ENCODE measurements at places on chromosomes 6 and 20.
A peak's percentile ranks its signal among the peaks of the same experiment; 100 is the strongest.

GRCh38 chr20:51496964-51497363 lies 45.6 kb downstream of the NFATC2 start:
- DNase-seq: no peak

DNA sequence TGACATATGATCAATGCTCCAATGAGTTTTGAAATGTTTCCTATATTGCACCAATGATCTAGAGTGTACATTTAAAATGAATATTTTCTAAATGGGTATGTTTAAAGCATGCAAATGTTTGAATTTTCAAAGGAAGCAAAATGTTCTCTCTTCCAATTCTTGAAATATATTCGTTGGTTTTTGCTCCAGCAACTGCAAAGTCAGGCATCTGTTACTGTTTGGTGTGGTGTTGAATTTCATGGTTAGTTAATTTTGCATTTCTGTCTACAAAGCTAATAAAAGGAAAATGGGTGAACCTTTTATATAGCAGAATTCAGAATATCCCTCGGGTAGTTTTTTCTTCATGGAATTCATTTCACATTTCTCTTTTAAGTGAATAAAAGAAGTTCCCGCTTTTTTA lies 1018.3 kb downstream of the GRIK2 start:
- no peak for DNase-seq

GRCh38 chr6:154476494-154476893 lies 34.0 kb downstream of the CNKSR3 start:
- DNase-seq: no peak

DNA sequence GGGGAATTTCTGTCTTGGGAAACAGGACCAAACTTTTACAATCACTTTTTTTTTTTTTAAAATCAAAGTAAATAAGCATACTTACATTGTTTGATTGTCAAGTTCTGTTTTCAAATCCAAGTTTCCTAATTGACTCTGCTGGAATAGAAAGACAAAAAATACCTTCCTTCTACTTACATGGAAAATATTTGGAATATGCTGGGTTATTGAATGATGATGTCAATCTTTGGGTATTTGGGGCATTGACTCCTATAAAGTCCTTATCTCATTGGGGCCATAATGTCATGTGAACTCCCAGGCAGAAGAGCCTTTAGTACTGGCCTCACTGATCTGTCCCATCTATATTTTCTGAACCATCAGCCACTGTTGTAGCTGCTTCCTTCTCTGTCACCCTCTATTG lies 122.6 kb upstream of the NOX3 start:
- DNase-seq: no peak

DNA sequence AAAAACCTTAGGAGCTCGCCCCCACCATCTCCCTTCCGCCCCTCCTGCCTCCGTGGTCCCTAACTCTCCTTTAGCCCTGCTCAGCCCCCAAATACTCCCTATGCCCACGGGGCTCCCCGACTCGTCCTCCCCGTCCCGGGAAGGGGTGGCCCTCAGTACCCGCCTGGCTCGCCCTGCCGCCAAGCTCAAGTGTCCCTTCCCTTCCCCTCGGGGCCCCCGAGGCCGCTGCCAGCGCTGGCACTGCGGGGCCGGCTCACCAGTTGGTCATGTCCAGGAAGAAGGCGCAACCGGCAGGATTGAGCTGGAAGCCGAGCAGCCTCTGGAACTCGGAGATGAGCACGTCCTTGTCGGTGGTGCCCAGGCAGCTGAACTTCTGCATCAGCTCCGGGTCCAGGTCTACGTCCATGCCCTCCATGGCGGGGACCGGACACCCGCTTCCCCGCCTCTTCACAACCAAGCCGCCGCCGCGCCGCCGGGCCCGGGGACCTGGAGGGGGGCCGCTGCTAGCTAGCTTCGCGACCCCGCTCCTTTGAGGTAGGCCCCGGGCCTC lies 303 bp downstream of the ILRUN start:
- DNase-seq: peak; percentile 31

- peak; percentile 54 for DNase-seq
Measured at GRCh38 chr20:16387666-16388065, 185.6 kb downstream of the KIF16B start.

DNA sequence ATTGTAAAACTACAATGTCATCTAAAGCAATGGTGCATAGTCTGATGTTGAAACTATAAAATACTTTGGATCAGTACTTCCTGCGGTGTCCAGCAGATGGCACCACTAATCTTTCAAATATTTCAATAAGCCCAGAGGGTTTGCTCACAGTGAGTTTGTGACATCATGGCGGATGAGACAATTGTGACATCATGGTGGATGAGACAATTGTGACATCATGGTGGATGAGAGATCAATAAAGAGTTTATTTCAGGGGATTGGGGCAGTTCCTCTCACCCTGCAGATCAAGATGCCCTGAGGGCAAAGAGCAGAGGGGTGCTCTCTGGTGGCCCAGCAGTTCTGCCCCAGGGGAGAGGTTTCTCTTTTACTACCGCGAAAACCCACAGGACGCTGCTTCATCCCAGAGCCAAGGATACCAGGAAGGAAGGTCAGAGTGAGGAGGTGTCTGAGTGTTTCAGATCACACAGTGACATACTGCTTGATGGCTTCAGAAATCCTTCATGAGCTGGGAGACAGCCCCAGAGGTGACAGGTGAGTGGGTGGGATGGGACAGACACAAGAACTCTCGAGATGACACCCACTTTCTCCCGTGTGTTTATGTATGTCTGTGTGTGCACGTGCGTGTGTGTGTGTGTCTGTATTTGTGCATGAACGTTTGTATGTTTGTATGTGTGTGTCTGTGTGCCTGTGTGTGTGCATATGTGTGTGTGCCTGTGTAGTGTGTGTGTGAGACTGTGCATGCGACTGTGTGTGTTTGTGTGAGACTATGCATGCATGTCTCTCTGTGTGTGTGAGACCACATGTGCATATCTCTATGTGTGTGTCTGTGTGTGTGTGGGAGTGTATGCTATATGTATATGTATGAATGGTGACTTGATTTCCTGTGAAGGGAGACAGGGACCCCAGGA lies 7.3 kb upstream of the ULBP2 start:
- peak; percentile 70 for DNase-seq

DNA sequence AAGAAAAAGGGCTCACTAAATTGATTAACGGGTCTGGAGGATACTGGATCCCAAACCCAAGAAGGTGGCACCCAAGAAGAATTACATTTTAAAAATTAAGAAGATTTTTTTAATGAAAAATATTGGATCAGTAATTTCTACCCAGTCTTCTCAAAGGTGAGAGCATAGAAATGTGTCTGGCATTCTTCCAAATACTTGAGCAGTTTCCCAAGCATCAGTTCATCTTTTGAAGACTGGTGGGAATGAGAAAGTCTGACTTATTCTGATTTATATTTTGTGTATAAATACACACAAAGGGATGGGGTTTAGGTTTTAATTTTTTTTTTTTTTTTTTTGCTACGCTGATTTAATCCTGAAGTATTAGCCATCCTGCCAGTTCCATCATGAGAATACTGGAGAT lies 3.3 kb downstream of the MGME1 start:
- no peak for DNase-seq

DNA sequence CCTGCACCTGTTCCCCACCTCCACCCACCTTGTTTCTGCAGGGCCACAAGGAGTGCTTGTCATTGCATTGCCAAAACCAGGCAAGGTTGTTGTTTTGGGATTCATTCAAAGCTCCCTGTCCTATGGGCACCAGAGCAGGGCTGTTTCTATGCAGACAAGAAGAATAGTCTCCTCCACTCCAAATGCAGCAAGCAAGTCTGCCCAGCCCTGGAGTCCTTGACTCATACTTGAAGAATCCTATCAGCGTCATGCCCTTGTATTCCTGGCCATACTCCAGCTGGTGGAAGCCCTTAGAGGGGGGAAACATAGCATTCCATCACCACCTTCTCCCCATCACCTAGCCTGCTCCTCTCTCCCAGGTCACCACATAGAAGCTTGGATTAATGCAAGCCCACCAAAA lies 145.3 kb upstream of the ECI2 start:
- DNase-seq: peak; percentile 38

GRCh38 chr6:31336896-31337496 lies 20.0 kb downstream of the HLA-B start:
- DNase-seq: no peak

- DNase-seq: no peak
Measured at GRCh38 chr6:120005292-120005976, 655.9 kb upstream of the MAN1A1 start.

DNA sequence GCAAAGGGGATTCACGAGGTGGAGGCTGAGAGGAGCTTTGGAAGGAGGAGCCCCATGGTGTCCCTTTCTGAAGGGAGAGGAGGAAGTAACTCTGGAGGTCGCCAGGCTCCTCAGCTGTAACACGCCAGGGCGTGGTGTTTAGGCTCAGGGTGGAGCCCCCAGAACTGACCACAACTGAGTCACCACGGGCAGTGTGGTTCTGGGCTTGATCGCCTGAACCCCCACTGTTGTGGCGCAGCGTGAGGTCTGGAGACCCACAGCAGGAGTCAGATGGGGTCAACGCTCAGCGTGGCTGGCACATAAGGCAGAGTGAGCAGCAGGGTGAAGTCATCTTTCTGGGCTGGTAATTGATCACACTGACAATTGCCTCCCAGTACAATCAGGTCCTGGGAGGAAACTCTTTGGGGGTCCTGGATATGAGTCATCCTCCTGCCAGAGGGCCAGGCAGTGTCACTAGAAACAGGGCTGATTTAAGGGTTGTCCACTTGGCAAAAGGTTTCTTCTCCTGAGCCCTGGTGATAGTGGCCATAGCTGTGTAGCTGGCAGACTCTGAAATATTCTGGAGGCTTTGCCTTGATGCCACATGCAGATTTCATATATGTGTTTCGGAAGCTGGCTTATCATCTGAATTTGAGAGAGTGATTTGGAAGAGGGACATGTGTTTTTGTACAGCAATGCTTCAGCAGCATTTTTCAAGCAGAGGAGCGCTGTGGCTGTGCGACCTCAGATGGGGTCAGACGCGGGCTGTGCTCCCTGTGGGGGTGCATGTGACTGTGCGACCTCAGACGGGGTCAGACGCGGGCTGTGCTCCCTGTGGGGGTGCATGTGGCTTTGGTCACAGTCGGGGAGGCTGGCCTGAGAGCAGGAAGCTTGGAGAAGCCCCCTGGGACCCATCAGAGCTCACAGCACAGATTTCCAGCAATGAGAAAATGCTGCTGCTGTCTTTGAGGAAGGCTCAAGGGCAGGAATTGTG lies 50.0 kb downstream of the SYNJ2 start:
- peak; percentile 57 for DNase-seq

Measured in pons (tissue), 1 donor.